ENCODE measurements at places on chromosomes 1 and 21.

DNA sequence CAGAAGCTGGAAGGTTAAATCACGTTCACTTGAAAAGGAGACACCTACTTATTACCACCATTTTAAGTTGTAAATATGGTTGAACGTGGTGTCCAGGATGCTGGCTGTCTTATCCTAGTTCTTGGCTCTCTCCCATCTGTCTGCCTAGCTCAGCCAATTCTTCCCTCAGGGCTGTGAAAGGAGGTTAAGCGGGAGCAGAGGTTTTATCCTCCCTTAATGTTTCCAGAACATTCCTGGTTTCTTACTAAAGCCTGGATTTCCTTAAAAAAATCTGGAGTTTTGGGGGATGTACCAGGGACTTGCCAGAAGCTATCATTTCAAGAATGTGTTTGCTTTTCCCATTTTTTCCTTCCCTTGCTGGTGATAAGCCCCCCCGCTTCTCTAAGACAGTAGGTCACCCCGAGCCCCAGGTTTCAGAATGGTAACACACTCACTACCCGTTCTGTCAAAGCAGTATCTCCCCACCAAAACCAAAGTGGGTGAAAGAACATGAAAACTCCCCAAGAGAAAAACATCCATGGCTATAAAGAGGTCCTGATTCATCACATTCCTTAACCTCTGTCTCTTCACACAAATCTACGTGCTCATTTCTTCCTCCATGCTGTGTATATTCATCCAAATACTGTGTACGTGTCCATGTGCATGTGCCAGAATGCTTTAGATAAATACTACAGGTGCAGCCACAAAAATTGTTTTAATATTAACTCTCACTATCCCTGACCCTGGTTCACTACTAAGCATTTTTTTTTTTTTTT lies 114.7 kb downstream of the MAP3K21 start:
- no peak for DNase-seq
- H3K4me3 ChIP-seq: no peak overlapping the region
- H3K36me3 ChIP-seq: no peaks in the 10 kb centered on the region
- H3K4me1 ChIP-seq: no peaks in the 10 kb centered on the region
- peaks cover 4% of the 10 kb centered on the region for H3K27me3 ChIP-seq

- no peaks in the 10 kb centered on the region for H3K4me1 ChIP-seq
- no peaks in the 10 kb centered on the region for H3K36me3 ChIP-seq
- no peak for DNase-seq
- no peak overlapping the region for H3K27ac ChIP-seq
- H3K27me3 ChIP-seq: no peaks in the 10 kb centered on the region
- H3K4me3 ChIP-seq: no peak overlapping the region
Measured at GRCh38 chr1:53512807-53513755, 53.9 kb downstream of the DMRTB1 start.

DNA sequence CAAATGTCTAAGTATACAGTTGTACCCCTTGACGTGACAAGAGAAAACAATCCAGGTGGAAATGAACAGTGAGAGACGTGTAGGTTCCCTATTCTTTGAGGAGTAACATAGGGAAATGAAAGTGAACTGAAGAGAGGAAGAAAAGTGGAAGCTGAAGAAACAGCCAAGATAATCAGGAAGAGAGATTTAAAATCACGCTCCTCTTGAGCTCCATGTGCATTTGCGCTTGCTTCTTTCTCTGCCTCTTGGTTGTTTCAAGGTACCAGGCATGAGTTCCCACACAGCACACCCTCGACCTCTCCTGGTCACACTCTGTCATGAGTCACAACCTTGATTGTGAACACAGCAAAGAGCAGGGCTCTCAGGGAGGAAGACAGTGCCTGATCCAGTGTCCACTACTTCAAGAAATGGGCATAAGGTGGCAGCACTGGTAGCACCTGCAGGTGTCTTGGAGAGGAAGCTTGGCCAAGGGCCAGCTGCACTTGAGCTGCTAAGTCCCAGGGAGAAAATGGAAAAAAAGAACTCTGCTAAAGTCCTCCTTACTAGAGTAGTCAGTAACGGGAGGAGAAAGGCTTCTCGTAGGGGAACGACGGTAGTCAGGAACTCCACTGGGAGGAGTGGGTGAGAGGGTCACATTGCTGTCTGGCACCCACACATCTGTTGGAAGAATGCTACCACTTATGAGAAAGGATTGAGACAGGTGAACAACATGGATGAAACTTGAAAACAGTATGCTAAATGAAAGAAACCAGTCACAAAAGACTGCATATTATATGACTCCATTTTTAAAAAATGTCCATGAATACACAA lies 18.3 kb upstream of the ARID1A start:
- no peaks in the 10 kb centered on the region for H3K36me3 ChIP-seq
- no peak for DNase-seq
- peaks cover 13% of the 10 kb centered on the region for H3K4me1 ChIP-seq
- no peak overlapping the region for H3K4me3 ChIP-seq
- H3K27me3 ChIP-seq: no peaks in the 10 kb centered on the region
- no peak overlapping the region for H3K27ac ChIP-seq

DNA sequence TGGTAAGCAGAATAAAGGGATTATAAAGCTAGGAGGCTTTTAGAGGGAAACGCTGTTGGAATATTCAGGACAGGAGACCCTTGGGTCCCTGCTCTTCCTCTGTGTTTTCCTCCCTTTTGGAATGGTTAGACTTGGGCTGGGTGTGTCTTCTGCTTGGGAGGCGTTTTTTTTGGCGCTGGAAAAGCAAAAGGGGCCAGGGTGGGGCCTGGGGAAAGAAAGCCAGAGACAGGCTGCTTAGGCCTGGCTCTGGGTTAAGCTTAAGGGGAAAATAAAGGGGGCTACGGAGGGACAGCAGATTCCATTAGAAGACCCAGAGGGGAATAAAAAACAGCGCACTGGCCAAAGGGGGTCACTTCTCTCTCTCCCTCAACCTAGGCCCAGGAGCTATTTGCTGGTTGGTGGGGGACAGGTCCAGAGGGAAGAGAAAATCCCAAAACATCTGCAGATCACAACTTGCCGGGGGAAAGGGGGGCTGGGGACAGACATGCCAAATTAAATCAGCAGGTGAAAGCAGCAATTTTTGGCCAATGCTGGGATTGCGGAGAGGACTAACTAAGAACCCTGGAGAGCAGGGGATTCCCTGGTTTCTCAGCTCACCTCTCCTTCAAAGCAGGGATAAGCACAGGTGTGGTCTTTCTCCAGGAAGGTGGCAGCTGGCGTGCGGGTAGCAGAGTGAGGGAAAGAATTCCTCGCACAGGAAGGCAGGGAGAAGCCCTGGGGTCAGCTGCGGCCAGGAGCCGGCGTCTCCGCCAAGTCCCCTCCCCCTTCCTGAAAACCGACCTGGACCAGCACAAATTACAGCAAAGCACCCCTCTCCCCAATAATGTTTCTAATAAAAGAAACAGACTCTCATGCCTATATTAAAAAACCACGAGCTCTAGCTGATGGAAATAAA lies 82.2 kb upstream of the AK4 start:
- no peak for DNase-seq
- no peaks in the 10 kb centered on the region for H3K27me3 ChIP-seq
- peaks cover 34% of the 10 kb centered on the region for H3K4me1 ChIP-seq
- H3K36me3 ChIP-seq: no peaks in the 10 kb centered on the region
- H3K4me3 ChIP-seq: peak overlapping the region; percentile 68

DNA sequence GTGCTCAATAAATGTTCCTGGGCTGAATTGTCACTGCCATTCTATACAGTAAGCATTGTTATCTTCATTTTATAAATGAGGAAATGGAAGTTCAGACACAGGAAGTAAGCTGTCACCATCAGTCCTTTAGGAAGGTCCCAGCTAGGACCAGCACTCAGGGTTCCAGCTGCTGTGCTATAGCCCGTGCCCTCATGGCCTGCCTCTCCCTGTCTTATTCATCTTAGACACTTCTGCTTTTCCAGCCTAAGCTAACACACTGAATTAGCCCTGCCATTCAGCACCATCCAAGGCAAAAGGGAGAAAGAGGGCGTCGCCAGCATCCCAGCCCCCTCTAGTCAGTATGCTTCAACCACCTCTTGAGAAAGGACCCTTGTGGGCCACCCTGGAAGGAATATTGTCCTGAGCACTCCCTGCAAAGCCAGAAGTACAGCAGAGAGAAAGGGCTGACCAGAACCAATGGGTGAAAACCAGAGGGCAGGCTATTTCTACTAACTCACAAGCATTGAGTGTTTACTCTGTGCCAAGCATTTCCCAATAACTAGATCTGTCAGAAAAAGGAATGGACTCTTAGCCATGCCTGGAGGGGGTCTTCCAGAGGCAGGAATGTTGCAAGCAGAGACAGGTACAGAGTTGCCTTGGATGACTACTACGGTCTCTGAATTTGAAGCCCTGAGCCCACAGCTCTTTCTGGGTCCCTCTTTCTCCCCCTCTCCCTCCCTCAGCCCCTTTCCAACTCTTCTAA lies 77.9 kb upstream of the NFIA start:
- no peaks in the 10 kb centered on the region for H3K36me3 ChIP-seq
- no peaks in the 10 kb centered on the region for H3K27me3 ChIP-seq
- H3K4me3 ChIP-seq: no peak overlapping the region
- no peak for DNase-seq

DNA sequence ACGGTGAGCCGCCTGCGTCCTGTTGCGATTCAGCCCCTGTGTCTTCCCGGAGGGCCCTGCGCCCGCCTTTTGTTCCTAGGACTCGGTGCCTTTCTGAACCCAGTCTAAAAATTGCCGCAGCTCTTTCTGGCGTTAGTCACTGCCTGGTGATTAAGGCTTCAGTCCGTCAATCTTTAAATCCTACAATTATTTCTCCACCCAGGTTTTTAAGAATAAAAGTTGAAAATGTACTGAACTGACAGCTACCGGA lies 16.2 kb upstream of the PDXK start:
- DNase-seq: no peak
- no peaks in the 10 kb centered on the region for H3K36me3 ChIP-seq
- no peaks in the 10 kb centered on the region for H3K27me3 ChIP-seq
- no peak overlapping the region for H3K4me3 ChIP-seq
- no peak overlapping the region for H3K27ac ChIP-seq
- peaks cover 29% of the 10 kb centered on the region for H3K4me1 ChIP-seq

GRCh38 chr1:110610084-110610483 lies 3.9 kb upstream of the KCNA2 start:
- no peak overlapping the region for H3K4me3 ChIP-seq
- peaks cover 33% of the 10 kb centered on the region for H3K27me3 ChIP-seq
- peaks cover 28% of the 10 kb centered on the region for H3K4me1 ChIP-seq
- DNase-seq: no peak
- H3K27ac ChIP-seq: no peak overlapping the region

DNA sequence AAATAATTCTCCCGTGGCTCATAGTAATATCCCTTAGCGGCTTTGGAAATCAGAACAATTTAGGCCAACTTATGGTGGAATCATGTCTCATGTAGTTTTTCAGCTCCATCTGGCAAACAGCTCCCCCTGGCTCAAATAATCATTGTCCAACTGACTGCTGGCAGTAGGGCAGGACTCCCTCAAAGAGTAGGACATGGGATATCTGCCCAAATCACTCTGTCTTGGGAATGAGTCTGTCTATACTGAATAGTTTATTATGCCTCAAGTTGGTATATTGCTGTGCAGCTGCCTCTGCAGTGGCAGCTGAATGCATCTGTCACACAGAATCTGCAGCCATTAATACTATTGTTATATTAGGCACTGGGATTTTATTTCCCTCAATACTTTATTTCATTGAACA lies 255.7 kb downstream of the COL11A1 start:
- H3K4me1 ChIP-seq: no peaks in the 10 kb centered on the region
- no peaks in the 10 kb centered on the region for H3K36me3 ChIP-seq

DNA sequence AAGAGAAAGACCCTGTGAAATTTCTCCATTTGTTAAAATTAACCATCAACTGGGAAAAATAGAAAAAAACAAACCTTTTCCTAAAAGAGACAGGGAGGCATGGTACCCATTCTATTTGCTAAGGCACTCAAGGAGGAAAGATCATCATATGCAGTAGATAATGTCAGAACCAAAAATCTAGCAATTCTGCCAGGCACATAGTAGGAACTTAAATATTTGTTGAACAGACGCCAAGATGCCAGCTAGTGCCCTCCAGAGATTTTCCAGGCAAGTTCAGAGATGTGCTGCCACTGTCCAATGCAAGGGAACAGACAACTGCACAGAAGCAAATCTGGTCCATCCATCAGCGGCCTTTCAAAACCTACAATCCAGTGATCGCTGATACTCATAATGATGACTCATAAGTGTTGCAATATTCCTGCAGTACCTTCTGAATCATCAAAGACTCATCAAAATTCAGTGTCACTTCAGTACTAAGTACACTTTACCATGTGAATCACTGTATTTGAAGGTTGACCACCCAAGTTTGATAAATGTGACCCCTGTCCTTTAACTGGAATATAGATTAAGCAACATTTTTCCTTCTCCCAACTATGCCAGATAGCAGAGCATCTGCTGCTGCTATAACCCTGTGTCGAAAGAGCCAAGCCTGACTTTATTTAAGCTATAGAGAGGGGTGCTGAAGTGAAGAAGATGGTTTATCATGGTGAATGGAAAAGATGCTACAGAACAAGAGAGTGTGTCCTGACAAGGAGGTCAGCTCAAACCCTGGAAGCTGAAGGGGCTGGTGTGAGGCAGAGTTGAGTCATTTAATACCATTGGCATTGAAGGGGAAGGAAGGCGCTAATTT lies 99.1 kb downstream of the MT1HL1 start:
- H3K27ac ChIP-seq: no peak overlapping the region
- peaks cover 8% of the 10 kb centered on the region for H3K36me3 ChIP-seq
- no peaks in the 10 kb centered on the region for H3K4me1 ChIP-seq
- H3K4me3 ChIP-seq: no peak overlapping the region

DNA sequence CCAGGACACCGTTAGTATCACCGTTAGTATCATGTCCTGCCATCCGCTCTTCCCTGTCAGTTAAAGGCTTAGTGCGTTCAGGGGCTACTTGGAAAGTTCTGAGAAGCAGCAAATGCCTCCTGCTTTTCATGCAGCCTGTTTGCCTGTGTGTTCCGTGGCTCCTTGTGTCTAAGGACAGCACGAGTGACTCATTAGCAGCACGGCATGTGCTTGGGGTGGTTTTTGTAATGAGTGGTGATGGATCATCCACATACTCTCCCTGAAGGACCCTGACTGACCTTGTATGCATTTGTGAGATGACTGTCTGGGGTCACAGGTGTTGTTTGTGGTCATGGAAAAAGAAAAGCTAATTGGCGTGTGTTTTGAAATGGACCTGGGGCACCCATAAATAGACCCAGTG lies 221.9 kb downstream of the PBX1 start:
- H3K27ac ChIP-seq: no peak overlapping the region
- no peak for DNase-seq
- no peaks in the 10 kb centered on the region for H3K4me1 ChIP-seq
- no peak overlapping the region for H3K4me3 ChIP-seq

- H3K36me3 ChIP-seq: no peaks in the 10 kb centered on the region
- no peak overlapping the region for H3K4me3 ChIP-seq
- H3K4me1 ChIP-seq: peaks cover 4% of the 10 kb centered on the region
- no peaks in the 10 kb centered on the region for H3K27me3 ChIP-seq
Measured at GRCh38 chr1:41953291-41953690, 34.6 kb upstream of the HIVEP3 start.

- no peaks in the 10 kb centered on the region for H3K27me3 ChIP-seq
- H3K4me3 ChIP-seq: peak overlapping the region; percentile 71
- peak; percentile 84 for DNase-seq
- H3K36me3 ChIP-seq: no peaks in the 10 kb centered on the region
- H3K27ac ChIP-seq: peak overlapping the region; percentile 71
- H3K4me1 ChIP-seq: peaks cover 26% of the 10 kb centered on the region
Measured at GRCh38 chr1:121519042-121519755, 334.4 kb downstream of the SRGAP2C start.
